H4 (cell line): ENCODE measurements at places on chromosomes 2 and 18.

DNA sequence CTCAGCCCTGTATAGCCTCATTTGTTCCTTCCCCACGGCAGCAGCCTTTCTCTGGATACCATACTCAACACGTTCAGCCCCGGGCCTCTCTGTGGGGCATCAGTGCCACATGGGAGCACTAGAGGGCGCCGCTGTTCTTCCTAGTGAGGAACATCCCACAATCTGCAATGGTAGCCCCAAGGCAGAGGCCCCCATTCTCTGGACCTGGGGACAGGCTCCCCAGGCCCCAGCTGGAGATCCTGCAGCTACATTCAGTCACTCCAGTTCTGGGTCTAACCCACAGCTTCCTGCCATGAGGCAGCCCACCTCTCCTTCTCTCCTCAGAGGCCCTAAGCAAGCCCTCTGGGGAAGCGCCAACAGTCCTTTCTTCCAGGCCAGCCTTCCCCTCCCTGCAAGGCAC is 14.2 kb upstream of the SFXN5 start:
- DNase-seq: peak; percentile 46

DNA sequence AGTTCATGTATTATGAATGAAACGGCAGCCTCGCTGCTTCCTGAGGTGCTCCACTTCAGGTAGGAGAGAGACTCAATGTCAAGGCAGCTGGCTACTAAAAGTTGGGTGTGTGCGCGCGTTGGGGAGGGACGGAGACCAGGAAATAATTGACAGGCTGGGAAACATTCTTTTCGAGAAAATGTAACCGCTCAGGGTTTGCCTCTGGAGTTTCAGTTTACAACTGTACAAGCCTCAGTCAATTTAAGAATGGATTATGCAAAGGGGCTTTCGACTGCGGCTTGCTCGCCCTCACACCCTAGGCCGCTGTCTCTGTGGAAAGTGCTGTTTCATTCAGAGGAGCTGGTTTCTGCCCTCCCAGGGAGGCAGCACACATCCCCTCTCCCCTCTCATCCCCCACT is 4.4 kb upstream of the SPRED2 start:
- no peak for DNase-seq

- no peak for DNase-seq
These were observed 12.1 kb downstream of the NEURL3 start for GRCh38 chr2:96493072-96493471.

DNA sequence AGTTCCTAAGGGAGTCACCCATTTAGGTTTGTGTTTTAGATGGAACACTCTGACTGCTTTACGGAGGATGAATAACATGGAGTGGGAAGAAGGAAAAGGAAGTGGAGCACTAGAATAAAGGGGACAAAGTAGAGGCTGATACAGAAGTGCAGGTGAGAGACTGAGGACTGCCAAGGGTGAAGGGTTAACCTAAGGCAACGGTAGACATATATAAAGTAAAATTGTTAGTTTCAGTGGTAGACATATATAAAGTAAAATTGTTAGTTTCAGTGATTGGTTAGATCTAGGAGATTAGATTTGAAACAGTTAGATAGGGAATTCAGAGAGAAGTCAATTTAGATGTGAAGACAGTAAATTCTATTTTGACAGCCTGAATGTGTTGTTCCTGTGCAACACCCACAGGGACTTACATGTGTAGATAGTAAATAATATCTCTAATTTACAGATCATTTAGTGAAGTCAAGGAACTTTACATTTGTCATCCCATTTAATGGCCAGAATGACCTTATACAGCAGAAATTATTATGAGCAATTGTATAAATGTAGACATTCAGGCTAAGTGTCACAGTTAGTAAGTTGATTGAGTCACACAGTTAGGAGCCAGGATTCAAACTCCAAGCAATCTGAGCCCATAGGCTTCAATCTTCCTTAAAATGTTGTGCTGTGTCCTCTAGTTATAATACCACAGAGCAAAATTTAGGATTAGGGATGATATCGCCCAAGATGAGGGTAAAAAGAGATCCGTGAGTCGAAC is 270.8 kb upstream of the UBE2E3 start:
- no peak for DNase-seq

DNA sequence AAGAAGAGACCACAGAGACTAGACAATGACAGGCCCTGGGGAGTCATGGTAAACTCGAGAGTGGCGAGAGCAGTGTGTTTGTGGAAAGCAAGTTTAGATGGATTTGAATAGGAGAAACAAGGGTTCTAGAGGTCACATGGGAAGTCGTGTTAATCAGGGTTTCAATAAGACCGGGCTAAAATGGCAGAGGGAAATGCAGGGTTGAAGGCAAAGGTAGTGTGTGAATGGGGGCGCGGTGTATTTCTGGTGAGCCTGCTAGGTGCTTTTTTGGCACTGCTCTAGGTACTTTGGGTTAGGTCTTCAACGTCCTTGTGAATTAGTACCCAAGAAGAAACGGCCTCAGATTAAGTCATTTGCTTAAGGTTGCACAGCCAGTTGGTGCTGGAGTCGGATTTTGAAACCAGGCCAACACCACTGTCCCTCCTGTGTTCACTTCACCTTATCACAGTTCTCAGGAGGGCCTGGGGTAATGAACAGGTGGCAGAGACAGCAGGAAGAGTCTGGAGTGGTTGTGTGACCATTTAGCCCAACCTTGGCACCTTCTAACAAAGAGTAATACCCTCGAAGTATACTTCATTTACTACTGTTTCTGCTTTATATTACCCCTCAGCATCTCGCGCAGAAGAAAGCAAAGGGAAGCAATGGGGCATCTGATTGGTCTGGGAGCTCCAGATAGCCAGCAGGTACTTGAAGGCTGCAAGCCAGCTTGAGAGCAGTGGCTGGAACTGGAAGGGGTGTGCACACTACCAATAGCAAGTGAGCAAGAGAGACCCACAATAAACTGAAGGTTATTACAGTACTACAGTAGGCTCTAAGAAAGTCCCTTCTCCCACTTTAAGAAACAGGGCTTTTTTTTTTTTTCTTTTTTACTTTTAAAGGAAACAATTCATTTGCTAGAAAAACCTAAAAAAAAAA is 33.4 kb upstream of the GAREM2 start:
- no peak for DNase-seq

- DNase-seq: peak; percentile 85
These were observed 7.7 kb upstream of the YWHAQ start for GRCh38 chr2:9638532-9638931.

DNA sequence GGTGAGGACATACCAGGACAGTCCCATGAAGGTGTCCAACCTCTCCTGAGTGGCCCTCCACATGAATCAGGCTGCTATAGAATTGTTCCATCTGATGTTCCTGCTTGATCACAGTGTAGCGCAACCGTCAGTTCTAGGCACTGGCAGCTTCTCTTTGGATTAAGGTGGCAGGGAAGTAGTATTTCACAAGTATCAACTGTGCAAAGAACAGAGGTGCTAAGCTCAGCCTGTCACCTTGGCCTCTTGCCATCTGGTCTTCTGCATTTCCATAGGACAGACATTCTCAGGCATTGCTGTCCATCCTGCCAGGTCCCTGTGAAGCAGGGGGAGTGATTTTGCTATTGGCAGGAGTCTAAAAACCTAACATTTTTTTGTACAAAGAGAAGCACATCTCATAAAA is 182.2 kb upstream of the EPAS1 start:
- DNase-seq: no peak

GRCh38 chr2:156396126-156396525 is 40.1 kb upstream of the GPD2 start:
- no peak for DNase-seq

DNA sequence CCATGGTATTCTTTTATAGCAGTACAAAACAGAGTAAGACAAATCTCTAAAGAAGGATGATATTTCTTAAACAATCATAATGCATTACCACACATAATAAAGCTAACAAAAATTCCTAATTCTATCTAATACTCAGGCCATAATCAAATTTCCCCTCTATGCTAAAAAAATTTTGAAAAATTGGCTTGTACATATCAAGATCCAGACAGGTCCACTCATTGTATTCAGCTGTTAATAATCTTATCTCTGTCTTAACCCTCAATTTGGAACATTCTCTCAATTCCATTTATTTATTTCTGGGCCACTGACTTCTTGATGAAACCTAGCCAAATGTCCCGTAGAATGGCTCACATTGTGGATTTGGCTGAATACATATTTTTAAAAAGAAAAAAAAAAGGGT is 59.1 kb upstream of the PAX3 start:
- DNase-seq: no peak

DNA sequence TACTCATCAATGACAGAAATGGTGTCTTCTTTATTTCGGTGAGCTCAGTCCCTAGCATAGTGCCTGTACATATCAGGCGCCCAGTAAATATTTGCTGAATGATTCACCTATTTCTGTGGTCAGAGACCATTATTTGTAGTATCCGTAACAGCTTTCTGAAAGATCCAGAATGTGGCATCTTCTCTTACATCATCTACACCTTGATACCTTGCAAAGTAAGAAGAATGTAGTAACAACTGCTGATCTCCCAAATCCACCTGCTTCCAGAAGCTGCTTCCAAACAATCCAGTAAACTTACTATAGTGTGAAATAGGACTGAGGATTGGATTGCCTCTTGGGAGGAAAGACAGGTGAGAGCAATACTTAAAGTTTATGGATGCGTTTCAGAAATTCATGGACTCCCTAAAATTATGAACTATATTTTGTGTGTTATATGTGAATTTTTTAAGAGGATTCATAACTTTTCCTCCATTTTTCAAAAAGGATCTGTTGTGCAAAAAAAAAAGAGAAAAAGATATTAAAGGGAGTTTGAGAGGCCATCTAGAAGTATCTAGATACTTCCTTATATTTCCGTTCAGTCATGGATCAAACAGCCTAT is 945 bp upstream of the ASXL2 start:
- DNase-seq: no peak

DNA sequence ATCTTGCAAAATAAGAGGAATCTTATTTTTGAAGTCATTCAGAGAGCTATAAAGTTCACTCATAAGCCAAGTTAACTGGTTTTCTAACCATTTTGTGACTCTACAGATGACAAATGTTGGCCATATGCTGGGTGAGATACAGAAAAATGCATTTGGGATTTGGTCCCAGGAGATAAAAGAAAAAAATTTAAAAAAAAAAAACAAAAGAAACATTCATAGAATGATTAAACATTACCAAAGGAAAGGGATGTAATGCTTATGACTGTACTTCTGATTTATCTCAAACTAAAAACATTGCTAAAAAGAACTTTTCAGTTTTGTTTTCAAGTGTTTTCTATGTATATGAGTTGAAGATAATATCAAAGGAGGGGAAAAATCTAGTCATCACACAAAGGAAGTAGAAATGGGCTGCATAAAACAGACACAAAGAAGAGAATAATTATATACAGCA is 43.1 kb downstream of the PELI1 start:
- DNase-seq: no peak
